ENCODE measurements at places on chromosomes 11 and 22.

GRCh38 chr22:46027211-46028105 lies 50.5 kb upstream of the WNT7B start:
- no peak for DNase-seq

- DNase-seq = no peak
Measured at GRCh38 chr11:134579724-134580609, 167.9 kb upstream of the B3GAT1 start.

GRCh38 chr11:132686886-132687285 lies 845.4 kb downstream of the OPCML start:
- DNase-seq = no peak

GRCh38 chr22:50074551-50075530 lies 10.4 kb downstream of the MLC1 start:
- no peak for DNase-seq

DNA sequence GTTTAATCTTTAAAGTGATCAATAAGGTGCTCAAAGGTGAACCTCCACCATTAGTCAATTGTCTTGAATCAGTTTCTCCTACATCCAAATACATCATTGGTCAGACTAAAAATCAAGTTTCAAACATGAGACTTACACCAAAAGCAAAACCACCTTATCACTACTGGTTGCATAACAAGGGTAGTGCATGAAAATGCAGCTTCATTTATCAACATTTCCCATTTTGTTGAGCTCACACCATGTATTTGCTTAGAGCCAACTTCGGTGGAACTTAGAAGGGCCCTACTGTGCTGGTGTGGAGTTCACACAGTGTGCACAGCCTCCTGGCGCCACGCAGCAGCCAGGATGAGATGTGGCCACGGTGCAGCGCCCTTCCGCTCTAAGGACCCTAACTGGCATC lies 23.1 kb upstream of the PHLDA2 start:
- no peak for DNase-seq

DNA sequence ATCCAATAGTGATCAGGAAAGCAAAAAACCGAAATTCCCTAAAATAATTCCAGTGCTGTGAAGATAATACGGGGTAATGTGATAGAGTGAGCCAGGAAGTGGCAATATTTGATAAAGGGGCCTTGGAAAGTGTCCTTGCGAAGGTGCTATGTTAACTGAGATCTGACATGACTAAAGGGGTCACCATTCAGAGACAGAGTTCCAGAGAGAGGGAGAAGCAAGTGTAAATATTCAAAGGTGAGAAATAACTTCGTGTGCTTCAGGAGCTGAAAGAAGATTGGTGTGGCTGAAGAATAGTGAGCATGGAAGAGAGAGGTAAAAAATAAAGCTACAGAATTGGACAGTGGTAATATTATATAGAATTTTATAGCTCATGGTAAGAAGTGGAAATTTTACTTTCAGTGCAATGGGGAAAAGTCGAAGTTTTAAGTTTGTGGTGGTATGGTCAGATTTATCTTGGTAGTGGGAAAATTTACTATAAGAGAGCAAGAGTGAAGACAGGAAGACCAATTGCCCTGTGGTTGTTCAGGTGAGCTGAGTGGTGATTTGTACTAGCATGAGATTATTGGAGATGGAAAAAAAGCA lies 164.5 kb downstream of the JRKL start:
- no peak for DNase-seq

- no peak for DNase-seq
Measured at GRCh38 chr11:108958368-108959104, 293.7 kb downstream of the DDX10 start.

GRCh38 chr11:118933486-118933885 lies 7.8 kb upstream of the BCL9L start:
- DNase-seq = no peak

GRCh38 chr11:11717064-11717725 lies 95.4 kb upstream of the GALNT18 start:
- DNase-seq = no peak

DNA sequence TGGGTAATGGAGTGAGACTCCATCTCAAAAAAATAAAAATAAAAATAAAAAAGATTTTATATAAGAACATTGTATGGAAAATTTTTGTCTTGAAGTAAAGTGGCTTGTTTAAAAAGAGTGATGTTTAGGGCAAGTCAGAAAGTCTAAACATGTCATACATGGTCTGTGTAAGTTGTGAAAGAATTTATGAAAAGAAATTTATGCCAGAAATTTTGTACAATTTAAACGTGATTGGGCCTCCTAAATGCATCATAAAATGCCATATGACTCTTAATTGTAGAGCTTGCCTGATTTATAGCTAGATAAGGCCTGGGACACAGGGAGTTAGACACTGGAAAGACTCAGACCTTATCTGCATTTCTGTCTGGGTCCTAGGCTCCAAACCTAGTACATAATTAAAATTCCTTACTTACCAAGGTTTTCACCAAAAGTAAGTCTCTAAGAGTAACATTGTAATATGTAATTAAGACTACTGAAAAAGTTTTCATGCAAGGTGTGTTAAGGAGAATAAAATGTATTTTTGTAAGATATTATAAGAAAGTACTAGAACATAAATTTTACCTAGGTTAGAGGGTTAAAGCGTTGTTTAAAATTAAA lies 110.5 kb downstream of the AASDHPPT start:
- no peak for DNase-seq

DNA sequence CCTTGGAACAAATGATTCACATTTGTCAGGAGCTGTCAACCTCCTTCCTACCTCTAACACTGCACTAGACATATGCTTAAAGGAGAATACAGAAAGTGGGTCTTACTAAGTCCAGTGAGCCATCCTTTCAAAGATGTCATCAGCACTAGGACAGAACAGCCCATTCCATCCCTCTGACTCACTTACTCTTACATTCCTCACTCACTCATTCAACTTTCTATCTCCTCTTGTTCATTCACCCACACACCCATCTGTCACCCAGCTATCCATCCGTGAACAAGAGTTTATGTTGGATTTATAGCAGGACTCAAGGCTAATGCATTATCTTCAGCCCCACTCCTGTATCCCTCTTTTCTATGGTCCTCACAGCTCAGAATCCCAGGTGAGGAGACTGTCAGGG lies 9.1 kb downstream of the INSC start:
- no peak for DNase-seq

DNA sequence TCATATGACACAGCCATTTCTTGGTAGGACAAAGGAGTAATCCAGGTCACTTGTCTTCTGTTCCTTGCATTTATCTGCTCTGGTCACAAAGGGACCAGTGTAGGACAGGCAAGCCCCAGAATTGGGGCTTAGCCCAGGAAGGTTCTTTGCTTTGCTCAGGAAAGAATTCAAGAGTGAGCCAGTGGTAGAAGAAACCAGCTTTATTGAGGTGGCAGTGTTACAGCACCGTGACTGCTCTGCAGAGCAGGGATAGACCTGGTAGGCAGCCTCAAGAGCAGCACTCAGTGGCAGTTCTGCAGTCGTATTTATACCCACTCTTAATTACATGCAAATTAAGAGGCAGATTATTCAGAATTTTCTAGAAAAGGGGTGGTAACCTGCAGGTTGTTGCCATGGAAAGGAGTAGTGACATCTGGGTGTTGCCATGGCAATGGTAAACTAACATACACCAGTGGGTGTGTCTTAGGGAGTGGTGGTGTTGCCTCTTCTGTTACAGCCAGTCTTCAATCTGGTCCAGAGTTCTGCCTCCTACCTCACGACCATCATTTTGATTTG lies 84.9 kb upstream of the RAB1B start:
- DNase-seq = peak; percentile 43
